ENCODE measurements at places on chromosomes 4 and X. TPM values are rescaled to one million over a fixed set of nuclear protein-coding genes. Genes with fewer than 3 reads are reported as not detected.

Gene ASB12
- 0.33 TPM for total RNA-seq

Gene TMPRSS11F
- total RNA-seq = not detected

Gene ERAS
- total RNA-seq = not detected

Gene DDX60
- 5.0 TPM for total RNA-seq

Gene NIPAL1
- total RNA-seq = 2.0 TPM

Gene TIGD4
- total RNA-seq = 1.3 TPM

Gene NXF2
- total RNA-seq = 0.67 TPM

Gene STOX2
- 4.8 TPM for total RNA-seq

Gene CT45A1
- total RNA-seq = not detected

- DNase-seq = no peak
Observed at GRCh38 chrX:11575332-11575731, 90.4 kb downstream of the ARHGAP6 start.

- no peak for DNase-seq
Observed at GRCh38 chr4:14926368-14926767, 75.9 kb upstream of the CPEB2 start.

DNA sequence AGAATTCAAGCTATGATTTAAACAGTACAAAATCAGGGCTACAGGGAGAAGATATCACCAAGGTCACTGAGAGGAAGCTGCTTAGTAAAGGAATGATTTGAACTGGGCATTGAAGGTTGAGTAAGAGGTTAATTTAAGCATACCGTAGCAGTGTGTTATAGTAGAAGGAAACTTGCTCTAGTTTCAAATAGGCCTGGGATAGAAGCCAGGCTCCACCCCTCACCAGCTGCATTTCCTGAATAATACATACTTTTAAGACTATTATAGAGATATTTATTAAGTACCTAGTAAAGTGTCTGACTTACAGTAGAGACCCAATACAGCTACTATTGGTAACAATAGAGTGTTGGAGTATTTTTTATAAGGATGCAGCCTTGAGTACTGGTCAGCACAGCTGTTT lies 118.0 kb upstream of the GLRA2 start:
- DNase-seq = no peak

- DNase-seq = no peak
Observed at GRCh38 chr4:151417766-151418376, 8.9 kb downstream of the FHIP1A start.

DNA sequence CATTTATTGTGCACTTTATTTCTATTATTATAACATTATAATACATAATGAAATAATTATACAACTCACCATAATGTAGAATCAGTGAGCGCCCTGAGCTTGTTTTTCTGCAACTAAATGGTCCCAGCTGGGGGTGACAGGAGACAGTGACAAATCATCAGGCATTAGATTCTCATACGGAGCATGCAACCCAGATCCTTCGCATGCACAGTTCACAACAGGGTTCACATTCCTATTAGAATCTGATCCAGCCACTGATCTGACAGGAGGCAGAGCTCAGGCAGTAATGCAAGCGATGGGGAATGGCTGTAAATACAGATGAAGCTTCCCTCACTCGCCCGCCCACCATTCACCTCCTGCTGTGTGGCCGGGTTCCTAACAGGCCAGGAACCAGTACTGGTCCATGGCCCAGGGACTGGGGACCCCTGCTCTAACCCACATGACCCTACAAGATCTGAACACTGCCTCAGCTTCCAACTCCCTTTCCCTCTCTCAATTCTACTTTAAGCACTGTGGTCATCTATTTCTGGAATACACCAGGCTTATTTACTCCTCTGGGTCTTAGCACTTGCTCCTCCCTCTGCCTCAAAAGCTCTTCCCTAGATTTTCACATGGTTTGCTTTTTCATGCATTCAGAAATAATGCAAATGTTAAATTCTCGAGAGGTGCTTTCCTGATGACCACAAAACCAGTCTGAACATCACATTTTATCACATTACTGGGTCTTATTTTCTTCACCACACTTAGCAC lies 166.8 kb upstream of the HCCS start:
- no peak for DNase-seq

- DNase-seq = no peak
Observed at GRCh38 chr4:89114100-89114499, 2.8 kb downstream of the TIGD2 start.

GRCh38 chr4:8326206-8326605 lies 56.7 kb downstream of the HTRA3 start:
- DNase-seq = no peak

DNA sequence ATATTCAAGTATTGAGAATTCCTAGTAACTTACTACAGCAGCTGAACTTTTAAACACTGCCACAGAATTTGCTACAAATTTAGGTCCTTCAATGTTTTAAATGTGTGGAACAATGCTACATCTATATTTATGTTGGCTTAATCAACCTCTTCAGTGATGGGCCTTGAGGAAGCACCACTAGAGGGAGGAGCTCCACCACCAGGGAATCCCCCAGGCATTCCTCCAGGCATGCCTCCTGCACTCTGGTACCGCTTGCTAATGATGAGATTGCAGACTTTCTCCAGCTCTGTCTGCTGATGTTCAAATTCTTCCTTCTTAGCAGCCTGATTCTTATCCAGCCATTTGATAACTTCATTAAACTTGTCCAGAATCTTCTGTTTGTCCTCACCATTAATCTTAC lies 190.8 kb downstream of the HTR2C start:
- no peak for DNase-seq

GRCh38 chr4:146062340-146062739 lies 113.2 kb upstream of the LSM6 start:
- DNase-seq = no peak

DNA sequence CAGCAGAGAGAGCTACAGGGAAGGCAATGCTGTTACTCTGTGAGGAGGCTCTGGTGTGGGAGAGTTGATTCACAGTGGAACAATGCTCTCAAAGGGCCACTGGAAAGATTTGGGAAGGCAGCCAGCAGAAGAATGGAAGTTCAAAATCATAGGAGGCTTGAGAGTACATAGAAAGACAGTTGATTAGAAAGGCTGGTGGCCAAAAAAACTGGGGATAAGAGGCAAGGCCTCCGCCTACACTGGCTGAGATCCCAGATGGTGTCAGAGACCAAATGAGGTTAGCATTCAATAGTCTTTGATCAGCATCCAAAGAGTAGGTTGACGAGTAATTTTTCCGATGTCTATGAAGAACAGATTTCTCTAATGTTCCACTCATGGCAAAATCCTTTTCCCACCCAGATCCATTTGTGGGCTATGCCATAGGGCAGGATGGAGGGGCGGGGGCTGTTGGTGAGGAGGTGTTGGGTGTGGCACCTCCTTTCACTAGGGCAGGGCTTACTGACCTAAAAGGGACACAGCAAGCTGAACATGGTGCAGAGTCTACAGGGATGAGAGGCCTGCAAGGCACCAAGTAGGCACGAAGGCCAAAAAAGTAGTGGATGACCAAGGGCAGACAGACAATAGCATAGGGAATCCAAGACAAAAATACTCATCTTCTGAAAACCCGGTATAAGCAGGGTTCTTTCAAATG lies 15.1 kb downstream of the TEC start:
- no peak for DNase-seq

DNA sequence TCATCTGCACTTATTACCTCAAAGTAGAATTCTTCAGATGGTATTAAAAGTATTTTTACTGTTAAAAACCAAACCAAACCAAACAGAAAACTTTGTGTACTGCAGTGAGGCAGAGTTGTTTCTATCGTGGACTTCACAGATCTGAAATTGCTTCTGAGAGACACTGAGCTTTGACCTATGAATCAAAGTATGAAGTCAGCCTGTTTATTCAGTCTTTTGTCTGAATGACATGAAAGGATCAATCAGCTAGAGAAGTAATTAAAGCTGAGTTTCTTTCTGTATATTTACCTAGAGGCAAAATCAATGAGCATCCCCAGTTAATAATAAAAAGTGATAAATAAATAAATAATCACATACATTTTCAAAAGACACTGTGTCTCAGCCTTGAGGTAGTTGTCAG lies 2121.0 kb downstream of the PCDH7 start:
- no peak for DNase-seq

- no peak for DNase-seq
Observed at GRCh38 chr4:85784947-85785346, 310.0 kb downstream of the ARHGAP24 start.

GRCh38 chr4:93983140-93983539 lies 154.6 kb downstream of the ATOH1 start:
- no peak for DNase-seq

DNA sequence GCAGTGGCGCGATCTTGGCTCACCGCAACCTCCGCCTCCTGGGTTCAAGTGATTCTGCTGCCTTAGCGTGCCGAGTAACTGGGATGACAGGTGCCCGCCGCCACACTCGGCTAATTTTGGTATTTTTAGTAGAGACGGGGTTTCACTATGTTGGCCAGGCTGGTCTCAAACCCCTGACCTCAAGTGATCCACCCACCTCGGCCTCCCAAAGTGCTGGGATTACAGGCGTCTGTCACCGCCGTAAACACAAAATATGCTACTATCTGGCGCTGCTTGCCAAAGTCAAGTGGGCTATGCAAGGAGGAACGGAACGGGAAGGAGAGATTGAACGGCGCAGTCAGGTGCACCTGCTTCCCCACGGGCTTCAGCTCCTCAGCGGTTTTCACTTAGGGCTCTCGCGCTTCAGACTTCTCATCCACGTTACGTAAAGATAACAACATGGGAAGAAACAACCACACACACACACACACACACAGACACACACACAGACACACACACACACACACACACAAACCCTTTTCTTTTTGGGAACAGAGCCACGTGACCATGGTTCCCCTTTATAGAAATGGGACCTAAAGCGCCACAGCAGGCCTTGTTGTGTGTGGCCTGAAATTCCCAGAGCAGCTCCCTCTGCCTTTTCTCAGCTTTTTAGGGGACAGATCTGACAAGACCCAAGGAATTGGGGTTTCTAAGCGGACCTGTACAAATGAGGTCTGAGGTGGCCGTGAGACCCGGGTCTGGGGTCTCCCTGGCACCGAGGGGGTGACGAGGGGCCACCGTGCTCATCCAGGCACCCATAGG lies 1.5 kb downstream of the P2RY8 start:
- DNase-seq = no peak

GRCh38 chr4:83223781-83224180 lies 60.8 kb downstream of the COQ2 start:
- no peak for DNase-seq

- DNase-seq = no peak
Observed at GRCh38 chr4:179989975-179990374, 2253.2 kb upstream of the TENM3 start.

- no peak for DNase-seq
Observed at GRCh38 chr4:176464748-176465147, 145.0 kb downstream of the SPCS3 start.

- no peak for DNase-seq
Observed at GRCh38 chrX:35439034-35439660, 359.0 kb upstream of the MAGEB16 start.

DNA sequence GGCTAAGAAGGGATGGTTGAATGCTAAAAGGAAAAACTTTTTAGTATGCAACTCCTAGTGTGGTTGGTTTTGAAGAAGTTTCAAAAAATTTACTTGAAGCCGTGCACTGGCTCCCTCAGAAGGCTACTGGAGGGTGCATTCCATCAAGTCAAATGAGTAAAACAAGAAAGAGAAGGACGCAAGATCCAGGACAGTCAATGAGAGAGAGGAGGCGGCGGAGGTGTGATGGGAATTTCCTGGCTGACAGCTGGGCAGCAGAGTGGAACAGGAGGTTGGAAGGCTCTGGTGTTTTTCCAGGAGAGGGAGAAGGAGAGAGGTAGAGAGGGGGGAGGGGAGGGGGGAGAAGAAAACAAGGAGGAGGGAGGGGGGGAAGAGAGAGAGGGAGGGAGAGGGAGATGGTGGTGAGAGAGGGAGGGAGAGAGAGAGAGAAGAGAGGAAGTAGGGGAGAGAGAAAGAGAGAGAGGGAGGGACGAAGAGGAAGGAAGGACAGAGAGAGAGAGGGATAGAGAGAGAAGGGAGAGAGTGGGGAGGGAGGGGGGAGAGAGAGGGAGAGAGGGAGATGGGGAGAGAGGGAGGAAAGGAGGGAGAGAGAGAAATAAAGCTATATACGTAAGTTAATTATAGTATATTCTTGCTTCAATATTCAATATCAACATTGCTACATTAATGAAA lies 126.4 kb downstream of the SH3KBP1 start:
- DNase-seq = no peak

DNA sequence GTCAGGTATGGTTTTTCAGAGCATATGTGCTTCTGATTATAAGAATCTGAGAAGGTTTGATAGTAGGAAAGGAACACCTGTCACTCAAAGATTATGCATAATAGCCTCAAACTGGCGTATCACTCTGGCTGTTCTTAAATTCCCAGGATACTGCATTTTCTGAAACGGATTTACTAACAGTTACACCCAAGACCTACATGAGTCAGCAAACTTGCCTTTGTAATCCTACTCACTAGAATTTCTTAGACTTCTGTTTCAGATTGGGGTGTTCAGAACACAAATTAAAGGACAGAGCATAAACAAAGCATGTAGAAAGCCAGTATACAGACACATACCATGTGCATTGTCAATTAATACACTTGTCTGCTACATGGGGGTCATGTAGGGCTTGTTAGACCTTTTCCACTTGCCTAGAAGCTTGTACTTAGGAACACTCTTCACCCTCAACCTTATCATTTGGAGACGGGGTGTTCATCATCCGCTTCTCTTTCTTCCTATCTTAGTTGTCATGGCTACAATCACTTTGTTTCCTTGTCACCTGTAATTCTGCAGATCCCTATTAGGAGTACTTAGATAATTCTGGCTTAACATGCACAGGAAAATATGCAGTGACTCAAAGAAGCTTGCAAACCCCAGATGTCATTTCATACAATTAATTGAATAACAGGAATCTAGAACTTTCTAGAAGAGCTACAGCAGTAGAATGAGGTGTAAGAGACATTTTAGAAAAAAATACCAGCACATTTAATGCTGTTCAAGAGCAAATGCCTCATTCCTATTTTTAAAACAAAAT lies 593.0 kb upstream of the TENM3 start:
- DNase-seq = no peak

- no peak for DNase-seq
Observed at GRCh38 chr4:104989371-104989770, 157.3 kb upstream of the TET2 start.

DNA sequence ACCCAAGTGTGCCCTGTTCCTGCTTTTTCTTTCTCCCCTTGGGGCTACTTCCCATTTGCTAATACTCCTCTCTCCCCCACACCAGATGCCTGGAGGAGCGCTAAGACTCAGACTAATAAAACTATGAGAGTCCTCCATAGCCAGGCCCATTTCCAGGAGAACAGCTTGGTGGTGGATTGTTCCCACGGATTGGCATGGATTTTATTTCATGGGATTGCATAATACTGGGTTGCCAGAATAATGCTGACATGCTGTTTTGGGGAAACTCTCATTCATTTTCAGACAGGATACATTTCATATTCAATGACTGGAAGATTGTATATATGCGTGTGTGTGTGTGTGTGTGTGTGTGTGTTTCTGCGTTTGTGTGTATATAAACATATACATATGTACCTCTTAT lies 447.5 kb upstream of the PITX2 start:
- DNase-seq = no peak

Data from endothelial cell (in vitro differentiated cells).